ENCODE measurements at places on chromosomes 2 and 18. TPM values are rescaled to one million over a fixed set of nuclear protein-coding genes. Genes with fewer than 3 reads are reported as not detected.

- H3K4me1 ChIP-seq, result no peaks in the 10 kb centered on the region
- no peaks in the 10 kb centered on the region for H3K27me3 ChIP-seq
- DNase-seq, result no peak
- H3K27ac ChIP-seq, result no peak overlapping the region
- H3K36me3 ChIP-seq, result peaks cover 89% of the 10 kb centered on the region
These were observed 8.4 kb downstream of the SNRNP200 start for GRCh38 chr2:96296925-96297324.

DNA sequence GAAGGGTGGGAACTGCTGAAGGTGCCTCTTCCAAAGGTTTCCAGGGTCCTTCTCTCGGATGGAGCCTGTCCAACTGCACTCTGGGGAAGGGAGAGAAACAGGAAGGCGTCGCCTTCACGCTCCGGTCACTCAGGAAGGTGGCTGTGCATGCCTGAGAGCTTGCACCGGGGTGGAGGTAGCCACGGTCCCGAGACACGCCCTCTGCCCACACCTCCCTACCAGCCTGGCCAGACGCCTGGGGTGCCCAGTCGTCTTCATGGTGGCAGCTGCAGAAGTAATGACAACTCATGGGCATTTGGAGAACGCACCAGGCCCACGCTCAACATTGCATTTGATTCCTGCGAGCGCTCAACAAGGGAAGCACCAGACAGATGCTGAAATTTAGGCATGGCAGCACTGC lies 59.9 kb downstream of the ADNP2 start:
- no peak for DNase-seq
- H3K4me3 ChIP-seq, result no peak overlapping the region
- H3K27me3 ChIP-seq, result no peaks in the 10 kb centered on the region
- no peaks in the 10 kb centered on the region for H3K36me3 ChIP-seq
- peaks cover 2% of the 10 kb centered on the region for H3K4me1 ChIP-seq
- H3K27ac ChIP-seq, result no peak overlapping the region

The GKN1 gene
- total RNA-seq, result not detected

The LIMS2 gene
- 4.6 TPM for total RNA-seq

All from PC-3 (cell line).